ENCODE measurements at places on chromosomes 12 and 14.

DNA sequence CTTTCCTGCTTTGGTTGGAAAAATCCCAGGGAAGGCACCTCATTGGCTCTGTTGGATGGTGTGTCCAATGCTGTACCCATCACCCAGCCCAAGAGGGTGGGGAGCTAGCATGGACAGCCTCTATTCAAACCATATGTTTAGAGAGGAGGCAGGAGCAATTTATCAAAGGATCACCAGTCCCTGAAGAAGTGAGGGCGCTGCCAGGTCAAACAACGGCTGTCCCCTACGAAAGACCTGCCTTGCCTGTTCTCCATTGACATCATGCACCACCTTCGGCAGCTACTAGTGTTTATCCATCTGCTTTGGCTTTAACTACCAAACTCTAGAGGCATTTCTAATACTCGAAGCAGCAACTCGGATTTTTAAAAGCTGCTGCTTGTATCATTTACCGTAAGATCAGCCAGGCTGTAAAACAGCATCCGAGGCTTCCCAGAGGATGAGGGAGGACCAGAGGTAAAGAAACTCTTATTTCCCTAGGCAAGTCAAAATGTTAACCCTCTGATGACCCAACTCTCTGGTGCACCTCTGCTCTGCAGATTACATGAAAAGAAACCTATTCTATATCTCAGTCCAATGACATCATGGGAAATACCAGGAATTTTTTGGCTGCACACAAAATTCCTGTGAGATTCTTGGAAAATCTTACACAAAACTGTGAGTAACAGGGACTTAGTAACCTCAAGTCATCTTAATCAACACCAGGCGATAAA, 720.9 kb upstream of the TBX3 start:
- peak; percentile 47 for DNase-seq

DNA sequence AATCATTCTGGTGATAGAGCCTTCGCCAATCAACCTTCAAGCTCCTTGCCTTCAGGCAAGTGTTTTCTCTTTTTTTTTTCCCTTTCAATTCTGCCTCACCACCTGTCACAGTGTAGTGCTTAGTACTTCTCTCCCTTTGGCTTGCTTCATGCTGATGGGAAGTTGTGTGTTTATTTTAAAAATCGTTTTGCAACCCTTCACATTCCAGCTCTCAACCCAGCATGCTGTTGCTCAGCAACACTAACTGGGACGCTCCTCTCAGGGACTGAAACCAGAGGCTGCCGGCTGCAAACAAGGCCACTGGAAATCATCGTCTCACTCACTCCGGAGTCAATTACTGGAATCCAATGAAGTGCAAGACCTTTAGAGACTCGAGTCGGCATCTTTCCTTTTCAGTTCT, 342.7 kb downstream of the PRKD1 start:
- peak; percentile 67 for DNase-seq

DNA sequence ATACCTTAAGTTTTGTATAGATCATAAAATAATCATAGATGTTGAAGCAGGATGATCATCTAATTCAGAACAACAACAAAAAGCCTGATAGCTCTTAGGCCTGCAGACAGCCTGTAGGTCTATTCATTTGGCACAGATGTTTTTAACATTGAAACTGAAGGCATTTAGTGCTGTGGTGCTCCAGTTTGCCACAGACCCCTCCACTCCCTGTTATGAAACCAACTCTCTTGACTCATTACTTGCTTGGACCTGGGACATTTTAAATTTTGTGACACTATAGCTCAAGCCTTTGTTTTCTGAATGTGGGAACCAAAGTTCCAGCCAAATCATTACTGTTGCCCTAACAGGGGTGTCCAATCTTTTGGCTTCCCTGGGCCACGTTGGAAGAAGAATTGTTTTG, 9.1 kb downstream of the PRKCH start:
- no peak for DNase-seq

- no peak for DNase-seq
Observed at GRCh38 chr12:46908236-46908935, 82.6 kb upstream of the SLC38A4 start.

GRCh38 chr12:45234139-45234865, 18.4 kb downstream of the ANO6 start:
- DNase-seq = peak; percentile 81

DNA sequence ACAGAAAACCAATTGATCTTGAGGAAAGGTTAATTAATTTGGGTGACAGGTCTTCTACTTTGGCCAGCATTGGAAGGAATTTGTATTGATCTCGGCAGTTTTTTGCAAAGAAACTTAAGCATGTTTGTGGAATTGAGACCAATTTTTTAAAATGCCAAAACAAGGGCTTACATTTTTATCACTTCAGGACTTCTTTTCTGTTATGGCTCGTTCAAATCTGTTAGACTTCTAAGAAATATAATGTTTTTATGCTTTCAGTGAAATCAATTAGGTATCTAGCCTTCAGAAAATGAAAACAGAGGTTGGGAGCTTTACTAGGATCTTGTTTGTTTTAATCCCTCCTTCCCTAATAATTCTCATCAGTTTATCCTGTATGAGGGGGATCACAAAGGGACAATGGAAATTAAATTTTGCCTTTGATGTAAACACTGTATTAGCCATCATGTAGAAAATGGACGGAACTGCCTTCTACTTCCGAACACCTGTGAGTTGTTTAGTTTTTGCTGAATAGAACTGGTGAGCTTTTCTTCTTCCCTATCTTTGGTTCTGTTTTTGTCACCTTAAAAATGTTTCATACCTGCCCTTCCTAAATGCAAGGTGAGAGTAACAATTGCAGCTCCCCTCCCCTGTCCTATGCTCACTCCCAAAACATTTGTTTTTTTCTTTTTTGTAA, 7.8 kb downstream of the FOXA1 start:
- no peak for DNase-seq

DNA sequence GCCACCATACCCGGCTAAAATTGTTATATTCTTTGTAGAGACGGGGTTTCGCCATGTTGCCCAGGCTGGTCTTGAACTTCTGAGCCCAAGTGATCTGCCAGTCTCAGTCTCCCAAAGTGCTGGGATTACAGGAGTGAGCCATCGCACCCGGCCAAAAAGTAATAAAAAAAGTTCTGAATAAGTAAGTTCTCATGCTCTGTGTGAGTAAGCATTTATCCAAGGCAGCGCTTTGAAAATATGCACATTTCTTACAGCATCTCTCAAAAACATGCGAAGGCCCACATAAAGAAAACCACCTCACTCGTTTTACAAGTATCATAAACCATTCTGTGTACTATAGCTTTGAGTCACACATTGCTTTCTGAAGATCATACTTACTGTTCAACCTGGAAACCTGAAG, 8.6 kb downstream of the GIT2 start:
- DNase-seq = no peak

DNA sequence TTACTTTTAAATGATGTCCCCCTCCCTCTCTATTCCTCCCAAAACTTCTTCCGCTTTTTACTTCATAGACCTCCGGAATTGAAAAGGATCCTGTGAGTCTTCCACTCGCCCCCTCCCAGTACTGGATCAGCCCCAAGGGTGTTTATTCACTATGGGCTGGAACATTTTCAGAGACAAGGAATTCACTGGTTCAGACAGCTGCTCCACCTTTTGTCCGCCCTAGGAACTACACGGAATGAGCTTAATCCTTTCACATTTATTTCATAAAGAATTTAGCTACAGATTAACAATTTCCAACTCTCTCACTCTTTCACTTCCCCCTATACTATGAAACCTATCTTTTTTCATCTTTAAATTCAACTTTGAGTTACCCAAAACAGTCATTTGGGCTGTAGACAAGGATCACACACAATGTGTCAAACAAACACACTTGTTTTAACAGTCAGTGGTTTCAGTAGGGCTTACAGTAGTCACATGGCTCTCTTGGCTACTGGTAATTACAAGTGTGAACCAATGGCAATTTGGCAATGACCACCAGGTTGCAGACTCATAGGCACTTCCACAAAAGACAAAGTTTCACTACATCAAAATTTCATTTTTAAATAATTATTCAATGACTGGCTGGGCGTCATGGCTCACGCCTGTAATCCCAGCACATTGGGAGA, 20.6 kb downstream of the CNIH1 start:
- peak; percentile 48 for DNase-seq

- DNase-seq = no peak
Observed at GRCh38 chr14:100463937-100464336, 123.3 kb downstream of the BEGAIN start.

GRCh38 chr14:83529531-83529930, 1995.9 kb upstream of the SEL1L start:
- DNase-seq = no peak

DNA sequence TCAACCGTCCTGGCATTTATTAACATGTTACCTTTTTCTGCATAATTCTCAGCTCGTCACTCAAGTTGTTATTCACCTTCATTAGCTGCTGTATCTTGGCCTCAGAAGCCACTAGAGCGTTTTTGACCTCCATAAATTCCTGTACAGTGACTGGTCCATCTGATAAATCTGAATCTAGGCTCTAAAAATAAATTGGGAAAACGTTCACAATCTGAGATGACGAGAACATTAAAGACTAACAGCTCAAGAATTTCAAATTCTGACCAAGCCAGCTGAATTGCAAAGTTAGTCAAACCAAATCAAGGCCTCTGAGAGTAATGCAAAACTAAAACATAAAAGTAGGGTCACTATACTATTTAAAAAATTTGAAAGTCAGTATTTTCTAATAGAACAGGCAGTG, 45.0 kb downstream of the GIT2 start:
- DNase-seq = peak; percentile 10

DNA sequence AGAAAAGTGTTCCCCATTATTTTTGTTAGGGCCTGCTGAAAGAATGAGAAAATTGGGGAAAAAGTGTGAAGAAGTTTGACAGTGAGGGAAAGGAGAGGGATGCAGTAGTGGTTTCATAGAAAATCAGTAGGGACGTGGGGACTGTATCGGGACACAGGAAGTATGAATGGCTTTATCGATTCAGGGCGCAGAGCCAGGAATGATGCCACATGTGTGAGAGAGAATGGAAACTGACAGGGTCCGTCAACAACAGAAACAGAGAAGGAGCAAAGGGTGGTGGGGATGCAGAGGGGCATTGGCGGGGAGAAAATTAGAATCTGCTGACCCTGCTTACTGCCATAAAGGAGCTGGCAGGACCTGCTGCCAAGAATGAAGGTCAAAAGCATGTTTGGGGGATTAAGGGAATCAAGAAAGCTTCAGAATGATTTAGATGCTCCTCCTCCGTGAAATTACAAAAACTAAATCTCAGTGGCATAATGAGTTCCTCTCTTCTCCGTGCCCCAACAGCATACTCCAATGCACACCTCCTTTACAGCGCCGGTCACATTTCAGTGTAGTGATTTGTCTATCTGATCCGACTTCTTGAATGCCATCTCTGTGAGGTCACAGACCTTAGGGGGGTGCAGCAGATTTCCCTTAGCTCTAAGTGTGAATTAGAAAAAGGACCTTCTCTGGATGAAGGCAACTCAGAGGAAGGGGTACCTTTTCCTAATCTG, 92.6 kb downstream of the EMP1 start:
- no peak for DNase-seq

- DNase-seq = no peak
Observed at GRCh38 chr12:55899082-55899481, 28.6 kb downstream of the PYM1 start.

Measured in fibroblast of the conjunctiva (primary cell).